NCI-H446 treated with DMSO at 0.1 percent for 48 hours (cell line): ENCODE measurements at places on chromosomes 2 and 18.

DNA sequence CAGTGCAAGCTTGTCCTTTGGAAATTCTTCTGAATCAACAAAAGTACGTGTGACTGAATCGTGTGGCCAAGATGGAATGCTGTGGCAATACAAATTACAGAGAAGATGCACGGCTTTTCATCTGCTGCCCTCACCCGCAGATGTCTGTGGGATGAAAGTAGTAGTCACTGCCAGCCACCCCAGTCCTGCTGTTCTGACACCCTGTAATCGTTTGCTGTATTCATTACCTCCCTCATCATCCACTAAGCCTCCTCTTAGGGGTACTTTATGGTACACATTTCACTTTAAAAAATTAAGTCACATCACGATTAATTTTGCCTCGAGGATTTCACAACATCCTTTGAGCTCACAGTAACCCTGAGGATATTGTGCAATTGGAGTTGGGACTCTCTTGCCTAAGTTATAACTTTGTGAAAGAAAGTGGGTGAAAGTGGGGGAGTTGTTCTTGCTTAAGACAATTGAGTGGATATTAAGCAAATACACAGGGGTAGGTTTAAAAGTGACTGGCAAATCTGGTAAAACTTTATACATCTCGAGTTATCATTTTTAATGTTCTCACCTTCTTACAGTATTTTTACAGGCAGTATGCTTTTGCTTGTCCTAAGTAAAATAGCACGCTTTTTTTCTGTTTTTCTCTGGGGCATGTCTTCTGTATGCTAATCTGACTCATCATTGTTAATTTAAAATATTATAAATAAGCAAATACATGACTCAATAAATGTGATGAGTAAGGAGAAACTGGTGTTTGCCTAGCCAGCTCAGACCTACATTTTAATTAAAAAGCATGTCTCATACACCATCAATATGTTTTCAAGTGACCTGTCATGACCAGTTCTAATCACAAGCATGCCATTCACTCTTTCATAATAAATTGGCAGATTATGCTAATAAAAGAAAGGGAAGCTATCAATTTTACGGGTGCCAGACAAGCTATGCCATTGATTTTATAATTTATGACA, 680.9 kb downstream of the IRS1 start:
- no peak for DNase-seq

GRCh38 chr2:127324635-127325034, 30.7 kb upstream of the ERCC3 start:
- peak; percentile 42 for DNase-seq

DNA sequence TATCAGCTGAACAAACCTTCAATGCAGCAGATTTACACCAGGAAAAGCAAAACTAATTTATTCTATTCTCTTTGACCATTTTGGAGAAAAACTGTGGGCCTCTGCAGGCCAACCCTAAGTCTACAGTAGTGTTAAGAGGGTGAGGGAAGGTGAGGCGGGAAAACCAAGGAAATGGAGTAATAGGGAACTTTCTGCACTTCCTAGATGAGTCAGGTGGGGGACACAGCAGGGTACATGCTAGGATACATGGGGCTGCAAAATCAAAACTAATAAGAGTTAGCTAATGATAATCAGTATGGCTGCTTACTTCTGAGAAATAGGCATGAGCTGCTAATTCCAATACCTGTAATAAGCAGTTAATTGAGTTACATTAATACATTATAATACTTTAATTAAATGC, 66.0 kb upstream of the PGAP1 start:
- no peak for DNase-seq

GRCh38 chr2:141941210-141941714, 189.6 kb downstream of the LRP1B start:
- no peak for DNase-seq

- no peak for DNase-seq
Measured at GRCh38 chr2:180647621-180648020, 332.8 kb upstream of the UBE2E3 start.

DNA sequence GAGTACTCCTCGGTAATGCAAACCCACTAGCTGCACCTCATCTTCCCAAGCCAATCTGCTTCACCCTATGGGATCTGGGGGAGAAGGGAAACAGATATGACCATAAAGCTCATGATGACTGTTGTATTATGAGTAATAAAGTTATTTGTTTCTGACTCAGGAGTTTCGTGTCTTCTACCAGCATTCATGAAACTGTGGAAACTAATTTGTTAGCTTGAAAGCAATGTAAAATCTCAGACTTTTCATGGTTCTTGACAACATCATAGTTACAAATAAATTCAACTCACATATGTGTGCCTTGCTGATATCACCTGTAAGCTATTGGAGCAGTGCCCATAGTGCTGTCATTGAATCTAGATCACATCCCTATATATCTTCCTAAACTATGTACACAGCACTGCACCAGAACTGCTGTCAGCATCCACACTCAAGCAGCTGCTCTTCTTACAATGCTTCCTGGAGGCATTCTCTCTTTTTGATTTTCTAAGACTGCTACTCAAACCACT, 135.6 kb upstream of the KYNU start:
- no peak for DNase-seq

GRCh38 chr2:60659026-60659425, 97.0 kb upstream of the PAPOLG start:
- DNase-seq, result no peak

- peak; percentile 8 for DNase-seq
Measured at GRCh38 chr2:26346454-26347053, at the start of gene ADGRF3. Gene ADGRF3, minus strand, starts transcription at chr2:26346789. Its CDS starts 555 bp downstream, at chr2:26346234.

DNA sequence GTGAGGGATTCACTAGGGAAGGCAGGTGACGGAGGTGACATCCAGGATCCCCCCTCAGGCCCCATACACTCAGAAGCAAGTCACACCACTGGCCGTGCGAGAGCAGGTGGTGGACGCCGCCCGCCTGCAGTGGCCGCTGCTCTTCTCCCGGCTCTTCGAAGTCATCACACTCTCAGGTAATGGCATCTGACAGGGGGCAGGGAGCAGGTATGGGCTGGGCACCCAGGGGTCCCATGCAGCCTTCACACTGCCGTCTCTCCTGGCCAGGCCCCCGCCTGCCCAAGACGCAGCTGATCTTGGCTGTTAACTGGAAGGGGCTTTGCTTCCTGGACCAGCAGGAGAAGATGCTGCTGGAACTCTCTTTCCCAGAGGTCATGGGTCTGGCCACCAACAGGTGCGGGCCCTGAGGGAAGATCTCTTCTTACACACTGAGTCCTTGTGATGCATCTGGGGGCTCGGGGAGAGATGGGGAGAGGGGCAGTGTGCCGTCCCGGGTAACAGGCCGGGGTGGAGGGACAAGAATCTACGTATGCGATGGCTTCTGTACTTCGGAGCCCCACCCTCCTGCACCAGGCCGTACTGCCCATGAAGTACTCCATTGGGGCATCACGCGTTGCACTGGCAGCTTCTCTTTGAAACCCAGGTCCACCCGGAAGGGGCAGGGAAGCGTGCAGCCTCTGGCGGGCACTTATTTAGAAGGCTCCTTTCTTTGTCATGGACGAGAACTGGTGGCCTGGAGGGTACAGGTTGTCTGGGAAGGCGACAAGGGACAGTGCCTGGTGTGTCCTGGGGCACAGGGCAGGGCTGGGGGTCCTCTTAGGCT, 18.8 kb upstream of the GPR17 start:
- no peak for DNase-seq

- no peak for DNase-seq
Measured at GRCh38 chr2:122077771-122078170, 322.3 kb downstream of the TSN start.

- DNase-seq, result no peak
Measured at GRCh38 chr2:110891626-110892025, 159.3 kb downstream of the ACOXL start.

DNA sequence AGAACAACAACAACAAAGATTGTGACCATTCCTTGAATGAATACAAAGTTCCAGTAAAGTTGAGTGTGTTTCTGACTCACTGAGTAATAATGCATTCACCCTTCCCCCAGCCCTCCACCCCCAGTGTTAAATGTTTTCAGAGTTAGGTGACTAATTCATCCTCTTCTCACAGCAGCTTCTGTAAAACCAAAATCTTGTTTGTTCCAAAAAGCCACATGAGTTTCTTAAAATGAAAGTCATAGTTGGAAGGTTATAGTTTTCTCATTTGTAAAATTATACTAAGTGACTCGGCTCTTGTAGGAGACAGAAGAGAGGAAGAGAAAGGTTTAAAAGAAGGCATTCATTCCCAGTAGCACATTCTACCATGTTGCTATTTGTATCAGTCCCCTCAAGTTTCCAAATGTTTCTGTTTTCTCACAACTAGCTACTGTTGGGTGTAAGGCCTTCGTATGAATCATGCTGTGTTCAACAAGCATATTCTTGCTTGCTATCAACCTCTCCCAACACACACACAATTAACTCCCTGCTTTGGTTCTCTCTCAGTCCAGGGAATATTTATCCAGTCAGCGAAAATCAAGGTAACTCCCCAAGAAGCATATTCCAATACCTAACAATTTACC, 75.3 kb downstream of the MBD2 start:
- no peak for DNase-seq

- no peak for DNase-seq
Measured at GRCh38 chr18:14776801-14777200, 28.8 kb downstream of the ANKRD30B start.

- DNase-seq, result no peak
Measured at GRCh38 chr2:236119003-236119402, 49.2 kb downstream of the GBX2 start.

- no peak for DNase-seq
Measured at GRCh38 chr2:16615687-16616615, 49.7 kb downstream of the CYRIA start.

DNA sequence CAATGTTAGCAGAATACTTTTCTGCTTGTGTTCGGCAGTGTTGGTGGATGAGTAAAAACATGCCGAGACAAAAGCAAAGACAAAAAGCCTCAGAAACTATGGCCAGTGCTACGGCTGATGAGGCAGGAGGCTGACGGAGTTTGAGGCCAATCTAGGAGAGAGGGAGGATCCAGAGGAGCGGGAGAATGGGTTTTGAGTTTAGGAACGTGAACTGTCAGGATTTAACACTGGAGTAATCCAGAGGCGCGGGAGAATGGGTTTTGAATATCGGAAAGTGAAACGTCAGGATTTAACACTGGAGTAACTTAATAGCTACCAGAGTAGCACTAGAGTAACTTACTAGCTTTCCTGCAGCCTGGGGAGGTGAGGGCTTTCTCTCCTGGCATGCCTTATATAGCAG, 37.4 kb downstream of the LYPD6B start:
- no peak for DNase-seq

DNA sequence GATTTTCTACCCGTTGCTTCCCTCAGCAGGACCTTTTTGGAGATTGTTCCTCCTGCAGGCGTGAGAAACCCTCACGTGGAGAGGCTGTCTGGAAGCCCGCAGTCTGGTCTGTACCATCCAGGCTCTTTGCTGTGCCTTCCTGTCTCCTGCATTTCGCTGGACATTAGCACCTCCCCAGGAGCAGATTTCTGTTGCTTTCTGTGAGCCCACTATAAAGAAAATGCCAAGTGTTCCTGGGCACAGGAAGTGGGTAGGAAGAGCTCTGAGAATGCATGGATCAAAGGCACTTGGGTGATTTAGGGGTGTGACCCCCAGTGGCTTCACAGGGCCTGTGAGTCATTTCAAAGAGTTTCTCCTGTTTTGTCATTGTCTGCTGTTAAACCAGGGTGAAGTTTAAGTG, 27.3 kb downstream of the SPTBN1 start:
- no peak for DNase-seq

- DNase-seq, result no peak
Measured at GRCh38 chr2:218036371-218036770, 32.7 kb upstream of the RUFY4 start.

DNA sequence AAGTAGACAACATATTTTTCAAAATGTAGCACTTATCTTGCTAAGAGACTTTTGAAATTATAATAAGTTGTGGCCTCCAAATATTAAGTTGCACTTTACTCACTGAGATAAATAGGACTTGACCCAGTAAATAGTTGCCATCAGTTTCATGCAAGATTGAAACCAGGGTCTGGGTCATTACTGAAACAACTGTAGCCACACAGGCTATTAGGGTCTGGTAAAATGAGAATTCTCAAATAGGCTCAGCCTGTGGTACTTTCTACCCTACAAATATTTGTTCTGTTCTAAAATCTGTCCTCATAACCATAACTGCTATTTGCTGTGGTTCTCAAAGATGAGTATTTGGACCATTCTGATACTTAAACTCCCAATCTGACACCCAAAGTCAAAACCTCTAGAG, 115.4 kb upstream of the STK17B start:
- DNase-seq, result no peak

- DNase-seq, result no peak
Measured at GRCh38 chr18:68962623-68963022, 164.7 kb downstream of the CCDC102B start.

GRCh38 chr2:100045000-100045399, 97.4 kb downstream of the AFF3 start:
- DNase-seq, result no peak

DNA sequence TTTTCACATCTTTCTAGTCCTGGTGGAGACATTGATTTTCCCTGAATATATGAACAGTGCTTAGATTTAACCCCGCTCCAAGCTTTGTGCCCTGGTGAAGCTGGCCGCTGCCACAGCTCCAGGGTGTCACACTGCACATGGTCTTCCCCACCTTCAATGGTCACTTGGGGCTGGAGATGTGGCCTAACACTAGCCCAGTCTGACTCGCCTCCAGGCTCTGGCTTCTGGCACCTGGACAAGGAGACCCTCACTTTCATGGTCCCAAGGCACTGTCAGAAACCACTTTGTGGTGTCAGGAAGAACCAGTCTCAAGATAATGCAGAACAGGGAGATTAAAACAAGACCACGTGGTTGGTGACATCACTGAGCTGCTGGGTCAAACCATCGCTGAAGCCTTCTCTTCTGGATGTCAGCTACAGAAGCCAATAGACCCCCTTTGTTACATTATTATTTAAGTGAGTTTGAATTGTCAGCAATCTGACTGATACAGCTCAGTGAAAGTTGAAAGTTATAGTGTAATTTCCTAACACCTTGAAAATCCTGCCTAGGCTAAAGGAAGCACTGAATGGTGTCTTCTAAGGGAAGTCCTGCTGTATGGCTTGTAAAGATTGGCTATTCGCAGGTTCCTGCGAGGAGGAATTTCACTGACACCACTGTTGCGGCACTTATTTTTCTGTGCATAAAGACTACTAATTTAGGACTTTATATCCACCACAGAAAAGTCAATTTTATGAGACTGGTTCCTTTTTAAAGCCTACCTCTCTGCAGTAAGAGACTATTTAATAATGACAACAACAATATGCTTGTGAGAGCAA, 55.0 kb upstream of the CTDP1 start:
- DNase-seq, result no peak

DNA sequence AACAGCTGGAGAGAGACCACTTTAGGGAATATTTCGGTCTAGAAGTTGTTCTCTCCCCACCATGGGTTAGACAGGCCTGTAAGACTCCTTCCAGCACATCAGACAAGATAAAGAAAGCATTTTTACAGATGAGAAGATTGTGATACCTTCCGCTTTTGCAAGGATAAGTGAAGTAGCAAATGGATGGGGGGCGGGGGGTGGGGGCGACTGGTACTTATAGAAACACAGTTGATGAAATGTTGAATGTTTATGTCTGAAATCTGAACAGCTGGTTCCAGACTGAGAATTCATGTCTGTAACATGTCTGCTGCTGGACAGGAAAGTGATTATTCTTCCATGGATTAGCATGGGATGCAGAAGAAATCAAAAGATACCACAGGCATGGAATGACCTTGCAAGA, 90.5 kb upstream of the FN1 start:
- no peak for DNase-seq
